Subcutaneous preadipocyte (primary cell): ENCODE measurements at places on chromosomes 7 and 10. TPM values are rescaled to one million over a fixed set of nuclear protein-coding genes. Genes with fewer than 3 reads are reported as not detected.

Gene NRG3
- not detected in 2 replicates for total RNA-seq

Gene TWIST1
- total RNA-seq = 45.0 and 77.2 TPM in 2 replicates

Gene MLXIPL
- total RNA-seq = 0.39 and 1.5 TPM in 2 replicates

Gene DNA2
- total RNA-seq = 9.6 and 11.7 TPM in 2 replicates

Gene SLIT1
- under 0.01 and 0.37 TPM in 2 replicates for total RNA-seq

Gene PROSER2
- 1.5 and 3.3 TPM in 2 replicates for total RNA-seq

Gene CCDC186
- total RNA-seq = 9.4 and 10.3 TPM in 2 replicates

Gene MOGAT3
- total RNA-seq = not detected in 2 replicates

Gene HPSE2
- total RNA-seq = under 0.01 TPM in 2 replicates

Gene MNX1
- total RNA-seq = not detected in 2 replicates

Gene TDRD1
- 2.6 and 3.3 TPM in 2 replicates for total RNA-seq

Gene CHPF2
- total RNA-seq = 55.1 and 63.3 TPM in 2 replicates

Gene LRMDA
- 3.1 and 10.7 TPM in 2 replicates for total RNA-seq

Gene ANKRD22
- total RNA-seq = not detected in 2 replicates

Gene ZNF365
- 0.59 TPM in 1 of 2 replicates, not detected in the other for total RNA-seq

Gene TECPR1
- 9.9 and 19.7 TPM in 2 replicates for total RNA-seq

Gene CFTR
- total RNA-seq = not detected in 2 replicates

Gene TACR2
- total RNA-seq = 0.20 TPM in 1 of 2 replicates, not detected in the other

Gene IGFBP3
- total RNA-seq = 34.9 and 65.5 TPM in 2 replicates

Gene GBX1
- total RNA-seq = not detected in 2 replicates

Gene STARD3NL
- 52.2 and 56.5 TPM in 2 replicates for total RNA-seq

Gene GNGT1
- not detected in 2 replicates for total RNA-seq

Gene KLF14
- total RNA-seq = 0.20 and 0.37 TPM in 2 replicates

Gene GAD2
- not detected in 2 replicates for total RNA-seq

Gene EZH2
- 8.8 and 17.4 TPM in 2 replicates for total RNA-seq

Gene NEUROD6
- not detected in 2 replicates for total RNA-seq

Gene PNLIP
- total RNA-seq = not detected in 2 replicates

Gene ZMYND11
- total RNA-seq = 36.7 and 41.8 TPM in 2 replicates

Gene GFRA1
- 0.39 and 1.1 TPM in 2 replicates for total RNA-seq

Gene ADIRF
- 35.2 and 51.1 TPM in 2 replicates for total RNA-seq

Gene GPR15LG
- total RNA-seq = not detected in 2 replicates

Gene C10orf143
- total RNA-seq = 0.39 and 1.1 TPM in 2 replicates

Gene MUC12
- total RNA-seq = not detected in 2 replicates

Gene SLF2
- total RNA-seq = 30.9 and 52.0 TPM in 2 replicates

Gene TEX36
- not detected in 2 replicates for total RNA-seq

Gene AGAP9
- total RNA-seq = 5.5 and 6.5 TPM in 2 replicates

Gene PRLHR
- not detected in 2 replicates for total RNA-seq

Gene TMEM273
- not detected in 2 replicates for total RNA-seq

Gene TMEM229A
- total RNA-seq = not detected in 2 replicates

Gene C10orf62
- total RNA-seq = 0.20 TPM in 1 of 2 replicates, not detected in the other

Gene C10orf53
- not detected in 2 replicates for total RNA-seq

Gene ACTL6B
- not detected in 2 replicates for total RNA-seq

Gene MBLAC1
- total RNA-seq = 0.73 and 1.6 TPM in 2 replicates

Gene STEAP2
- 17.3 and 23.5 TPM in 2 replicates for total RNA-seq
